Hypothalamus (tissue), 51 donors: ENCODE measurements at places on chromosomes 2 and 18.

DNA sequence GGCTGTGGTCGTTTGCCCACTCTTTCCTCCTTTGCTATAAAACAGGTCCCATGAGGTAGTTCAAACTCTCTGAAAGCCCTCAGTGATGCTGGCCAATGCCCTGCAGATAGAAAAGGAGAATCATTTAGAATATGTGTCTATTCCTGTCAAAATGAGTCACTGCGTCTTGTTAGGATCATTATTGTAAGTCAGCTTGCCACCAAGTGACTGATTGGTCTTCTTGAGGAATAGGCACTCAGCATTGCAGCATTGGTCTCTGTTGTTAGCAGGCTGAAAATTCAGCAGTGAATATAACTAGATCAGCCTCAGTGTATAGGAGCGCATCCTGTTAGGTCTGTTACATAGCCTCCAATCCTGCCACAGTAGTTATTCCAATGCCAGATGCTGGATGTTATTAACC, 28.9 kb downstream of the PRKRA start:
- DNase-seq: no peak

- no peak for DNase-seq
These were observed 112.7 kb upstream of the SESTD1 start for GRCh38 chr2:179377296-179377695.

- no peak for DNase-seq
These were observed 115.5 kb upstream of the RAB27B start for GRCh38 chr18:54712758-54713157.

- DNase-seq: no peak
These were observed 41.8 kb downstream of the FAM210A start for GRCh38 chr18:13684546-13684945.

DNA sequence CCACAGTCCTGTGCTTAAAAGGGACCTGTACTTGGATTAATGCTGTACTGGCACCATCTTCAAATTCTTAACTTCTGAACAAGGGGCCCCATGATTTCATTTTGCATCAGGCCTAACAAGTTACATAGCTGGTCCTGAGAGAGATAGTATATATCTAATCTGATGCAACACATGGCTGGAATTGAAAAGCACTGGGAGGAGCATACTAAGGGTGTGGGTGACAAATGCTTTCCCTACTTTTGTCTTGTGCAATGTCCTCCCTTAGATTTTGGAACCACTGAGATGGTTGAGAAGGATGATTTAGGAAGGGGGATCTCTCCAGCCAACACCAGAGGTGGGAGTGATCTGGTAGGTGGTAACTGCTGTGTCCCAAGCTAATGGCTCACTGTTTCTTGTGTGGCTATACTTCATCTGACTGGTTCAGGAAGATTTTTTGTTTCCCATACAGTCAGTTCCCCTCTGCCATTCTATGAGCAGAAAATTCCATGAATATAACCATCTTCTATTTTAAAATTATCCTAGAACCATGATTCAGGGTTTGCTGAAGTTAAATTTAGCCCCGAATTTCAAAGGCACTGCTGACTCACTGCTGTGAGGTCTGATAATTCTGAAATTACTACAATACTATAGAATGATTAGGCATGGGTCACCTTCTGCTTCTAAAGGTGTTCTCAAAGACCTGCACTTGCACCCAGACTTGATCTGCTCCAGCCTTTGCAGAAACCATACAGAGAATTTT, 108.3 kb upstream of the NCKAP5 start:
- no peak for DNase-seq

DNA sequence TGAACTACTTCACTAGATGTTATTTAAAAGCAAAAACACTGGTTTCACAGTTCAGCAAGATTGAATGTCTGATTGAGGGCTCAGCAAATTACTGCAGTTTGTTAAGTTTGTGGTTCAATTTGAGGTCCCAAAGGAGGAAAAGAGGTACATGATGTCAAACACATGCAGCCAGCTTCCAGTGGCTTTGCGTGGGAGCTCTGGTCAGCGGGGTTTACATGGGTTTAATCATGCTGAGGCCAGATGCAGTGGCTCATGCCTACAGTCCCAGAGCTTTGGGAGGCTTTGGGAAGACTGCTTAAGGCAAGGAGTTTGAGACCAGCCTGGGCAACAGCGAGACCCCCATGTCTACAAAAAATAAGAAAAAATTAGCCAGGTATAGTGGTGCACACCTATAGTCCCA, 111.5 kb downstream of the MAPK4 start:
- DNase-seq: no peak

DNA sequence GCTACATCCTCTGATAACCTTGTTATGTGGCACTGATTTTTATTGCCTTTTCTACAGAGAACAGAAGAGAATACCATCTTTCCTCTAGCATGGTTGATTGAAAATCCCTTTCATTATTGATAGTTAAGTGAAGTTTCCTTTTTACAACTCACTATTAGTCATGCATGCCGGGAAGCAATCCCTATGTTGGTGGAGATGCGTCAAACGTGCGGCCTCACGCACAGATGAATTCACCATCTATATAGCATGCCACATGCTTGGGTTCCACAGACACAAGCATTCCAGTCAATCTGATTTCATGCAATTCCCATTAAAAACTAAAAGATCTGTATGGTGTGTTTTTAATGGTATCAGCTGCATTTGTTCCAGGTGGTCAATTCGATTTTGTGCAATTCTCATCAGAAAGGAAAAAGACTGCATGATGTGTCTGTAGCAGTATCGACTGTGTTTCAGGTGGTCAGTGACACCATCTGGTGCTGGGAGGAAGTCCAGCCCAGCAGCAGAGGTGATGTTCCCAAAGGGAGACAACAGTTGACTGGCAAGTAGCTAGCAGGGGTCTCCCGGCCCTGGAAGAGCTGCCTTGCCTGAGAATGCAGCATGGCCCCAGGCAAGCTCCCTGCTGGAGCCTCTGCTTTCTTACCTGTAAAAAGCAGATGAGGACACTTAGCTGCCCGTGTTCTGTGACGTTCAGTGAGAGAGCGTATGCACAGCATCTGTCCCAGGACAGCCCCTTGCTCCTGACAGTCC, 151.3 kb upstream of the NCK2 start:
- DNase-seq: no peak

- no peak for DNase-seq
These were observed 297.9 kb downstream of the EN1 start for GRCh38 chr2:118549503-118549902.

DNA sequence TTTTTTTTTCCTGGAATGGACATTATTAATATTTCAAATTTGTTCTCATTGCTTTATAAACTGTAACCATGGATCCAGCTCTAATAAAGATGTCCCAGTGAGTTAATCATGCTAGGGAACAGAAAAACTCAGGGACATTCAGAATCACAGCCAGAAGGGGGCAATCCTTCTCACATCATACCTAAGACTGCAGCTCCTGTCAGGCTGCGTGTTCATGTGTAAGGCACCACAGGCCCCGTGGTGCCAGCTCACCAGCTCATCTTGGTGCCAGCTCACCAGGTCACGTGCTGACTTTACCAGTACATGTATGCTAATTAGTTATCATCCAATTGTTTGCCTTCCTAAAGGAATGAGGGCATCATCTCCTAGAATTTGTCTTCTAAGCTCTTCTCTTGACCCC, 84.7 kb upstream of the NEDD4L start:
- DNase-seq: no peak

DNA sequence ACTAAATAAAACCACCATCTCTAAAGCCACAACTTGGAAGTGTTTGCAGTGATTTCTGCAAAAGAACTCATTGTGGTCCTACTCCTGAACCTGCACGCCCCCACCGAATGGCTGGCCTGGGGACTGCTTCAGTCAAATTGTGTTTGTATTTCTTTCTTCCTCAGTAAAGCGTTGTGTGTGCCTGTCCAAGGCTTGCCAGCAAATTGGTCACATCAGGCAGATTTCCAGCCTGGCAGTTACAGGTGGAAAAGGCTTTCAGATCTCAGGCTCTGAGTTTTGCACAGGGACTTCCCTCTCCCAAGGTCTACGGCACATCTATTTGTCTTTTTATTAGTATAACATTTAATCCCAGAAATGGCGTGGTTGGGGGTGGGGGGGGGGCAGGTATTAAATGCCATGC, 54.0 kb upstream of the NOSTRIN start:
- no peak for DNase-seq

GRCh38 chr2:209726311-209726710, 45.3 kb upstream of the UNC80 start:
- DNase-seq: no peak

DNA sequence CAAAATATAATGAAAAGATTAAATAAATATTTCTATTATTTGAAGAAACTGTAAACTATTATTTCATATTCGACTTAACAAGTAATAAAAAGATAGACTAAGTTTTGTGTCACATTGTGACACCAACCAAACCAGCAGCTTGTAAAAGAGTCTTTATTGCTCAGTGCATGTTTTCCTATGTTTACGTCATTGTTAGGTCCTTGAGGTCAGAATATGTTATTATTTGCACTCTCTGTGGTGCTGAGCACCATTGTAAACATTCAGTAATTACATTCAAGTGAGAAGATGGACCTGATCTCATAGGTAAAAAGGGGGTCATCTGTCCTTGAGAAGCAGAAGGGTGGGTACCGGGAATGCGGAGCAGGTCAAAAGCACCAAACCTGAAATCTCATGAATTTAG, 1999.1 kb upstream of the CELF4 start:
- no peak for DNase-seq

DNA sequence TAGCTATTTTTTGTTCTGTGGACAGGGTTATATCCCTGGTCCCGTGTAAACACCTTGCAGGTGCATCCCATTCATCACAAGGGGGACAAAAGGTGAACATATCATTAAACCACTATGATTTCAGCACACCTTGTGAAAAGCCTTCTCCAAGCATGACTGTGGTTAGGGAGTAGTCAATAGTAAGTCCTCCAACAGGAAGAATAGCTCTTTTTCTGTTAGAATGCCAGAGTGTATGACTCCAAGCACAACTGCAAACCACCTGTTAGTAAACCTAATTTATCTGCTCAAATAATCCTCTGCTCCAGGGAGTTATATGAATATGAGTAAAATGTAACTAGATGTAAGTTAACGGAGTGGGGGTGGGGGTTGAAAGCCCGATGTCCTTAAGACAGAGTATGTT, 240.5 kb downstream of the AGPS start:
- DNase-seq: no peak

DNA sequence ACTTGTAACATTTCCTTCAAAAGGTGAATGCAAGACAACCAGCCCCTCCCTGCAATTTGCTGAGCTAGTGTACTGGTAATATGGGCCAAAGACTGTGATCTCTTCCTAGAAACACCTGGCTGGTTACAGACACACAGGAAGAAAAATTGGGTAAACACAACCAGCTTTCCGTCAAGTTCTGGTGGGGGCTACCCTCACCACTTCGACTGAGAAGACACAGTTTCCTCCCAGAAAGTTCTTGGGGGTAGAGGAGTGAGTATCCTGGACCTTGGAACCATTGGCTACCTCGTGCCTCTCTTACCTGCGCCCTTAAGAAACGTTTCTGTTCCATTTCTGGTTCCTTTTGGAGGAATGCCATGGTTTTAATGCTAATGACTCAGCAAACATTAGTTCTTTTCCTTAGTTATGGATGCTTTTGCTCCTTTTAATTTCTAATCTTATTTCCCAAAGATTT, 120.9 kb upstream of the DLX2 start:
- DNase-seq: no peak

- DNase-seq: no peak
These were observed 23.7 kb upstream of the SPRED2 start for GRCh38 chr2:65456064-65456463.

DNA sequence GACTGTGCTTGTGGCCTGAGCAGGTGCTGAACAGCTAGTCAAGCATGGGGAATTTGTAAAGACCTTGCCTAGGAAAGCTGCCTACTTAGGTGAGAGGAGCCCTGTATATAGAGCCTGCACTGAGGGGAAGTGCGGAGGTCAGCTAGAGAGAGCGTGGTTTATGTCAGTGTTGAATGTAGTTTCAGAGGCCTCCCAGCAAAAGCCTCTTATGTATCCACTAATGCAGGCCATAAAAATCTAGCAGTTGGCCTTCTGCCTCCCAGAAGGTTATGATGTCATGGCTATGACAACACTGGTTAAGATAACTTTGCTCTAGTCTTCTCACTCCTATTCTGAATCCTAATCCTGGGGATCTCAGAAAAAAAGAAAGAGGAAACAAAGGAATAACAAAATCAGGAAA, 88.9 kb downstream of the ASXL3 start:
- DNase-seq: no peak

DNA sequence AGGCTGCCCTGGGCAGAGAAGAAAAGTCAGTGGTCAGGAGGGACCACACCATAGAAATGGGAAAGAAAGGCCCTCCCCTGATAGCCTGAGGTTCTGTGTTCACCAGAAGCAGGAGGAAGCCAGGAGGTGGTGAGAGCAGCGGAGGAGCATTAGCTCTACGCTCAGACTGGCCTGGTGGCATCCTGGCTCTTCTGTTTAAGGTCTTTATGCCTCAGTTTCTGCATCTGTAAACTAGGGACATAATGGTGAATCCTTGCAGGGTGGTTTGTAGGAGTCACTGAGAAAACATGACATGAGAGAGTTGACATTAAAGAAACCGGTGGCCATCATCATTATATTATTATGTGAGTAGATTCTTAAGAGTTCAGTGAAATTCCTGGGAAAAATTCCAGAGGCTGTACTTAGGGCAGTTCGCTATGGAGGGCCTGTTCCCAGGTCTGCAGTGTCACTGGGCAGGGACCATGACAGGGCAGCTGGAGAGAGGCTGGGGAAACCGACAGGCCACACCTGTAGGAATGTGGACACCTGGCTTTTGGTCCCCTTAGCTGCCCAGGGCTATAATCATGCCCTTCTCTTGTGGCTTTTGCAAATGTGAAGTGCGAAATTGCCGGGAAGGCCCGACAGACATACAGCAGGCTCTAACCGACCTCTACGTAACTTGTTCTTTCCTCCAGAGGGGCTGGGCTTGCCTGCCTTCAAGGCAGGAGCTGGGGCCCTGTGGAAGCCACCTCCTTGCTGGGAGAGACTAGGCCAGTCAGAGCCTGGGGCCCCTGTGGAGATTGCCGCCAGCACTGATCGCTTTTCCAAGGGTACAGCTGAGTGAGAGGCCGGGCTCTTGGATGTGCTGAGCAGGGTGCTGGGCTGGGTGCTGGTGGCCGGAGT, 31.0 kb downstream of the GLI2 start:
- DNase-seq: no peak

- DNase-seq: no peak
These were observed 995.1 kb upstream of the DDX18 start for GRCh38 chr2:116819355-116819754.

DNA sequence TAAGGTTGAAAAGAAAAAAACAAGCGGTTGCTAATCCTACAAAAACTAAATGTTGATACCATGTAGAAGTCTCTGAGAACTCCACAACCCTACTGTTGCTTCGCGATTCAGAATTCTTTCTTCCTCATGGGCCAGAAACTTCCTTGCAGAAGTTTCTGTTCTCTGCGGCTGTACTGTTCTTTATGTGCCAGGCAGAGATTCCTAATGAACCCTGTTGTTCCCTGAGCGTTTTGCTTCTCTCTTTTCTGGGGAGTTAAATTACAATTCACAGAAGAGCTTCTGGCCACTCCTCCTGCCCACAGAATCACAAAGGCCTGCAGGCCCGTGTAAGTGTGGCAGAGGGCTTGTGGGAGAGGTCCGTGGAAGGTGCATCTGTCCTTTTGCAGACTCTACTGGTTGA, 1.8 kb upstream of the THNSL2 start:
- DNase-seq: no peak
